ENCODE measurements at places on chromosomes 1 and 21.

GRCh38 chr1:113905435-113905861, 322 bp downstream of the DCLRE1B start:
- peak; percentile 72 for DNase-seq

DNA sequence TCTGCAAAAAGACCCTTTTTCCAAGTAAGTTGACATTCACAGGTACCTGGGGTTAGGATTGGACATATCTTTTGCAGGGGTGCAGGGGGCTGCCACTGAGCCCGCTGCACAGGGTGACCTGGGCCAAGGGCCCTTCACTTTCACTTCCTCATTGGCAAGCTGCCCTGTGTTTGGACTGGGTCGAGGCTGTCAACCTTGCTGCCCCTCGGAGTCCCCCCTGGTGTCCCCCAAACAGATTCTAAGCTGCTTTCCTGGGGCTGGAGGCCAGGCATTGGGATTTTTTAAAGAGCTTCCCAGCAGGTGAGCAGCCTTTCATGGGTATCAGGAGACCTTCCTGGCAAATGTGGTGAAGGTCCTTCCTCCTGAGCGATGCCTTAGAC, 7.9 kb upstream of the UMODL1 start:
- DNase-seq: peak; percentile 44

GRCh38 chr21:27557356-27557755, 590.5 kb upstream of the ADAMTS5 start:
- DNase-seq: no peak

DNA sequence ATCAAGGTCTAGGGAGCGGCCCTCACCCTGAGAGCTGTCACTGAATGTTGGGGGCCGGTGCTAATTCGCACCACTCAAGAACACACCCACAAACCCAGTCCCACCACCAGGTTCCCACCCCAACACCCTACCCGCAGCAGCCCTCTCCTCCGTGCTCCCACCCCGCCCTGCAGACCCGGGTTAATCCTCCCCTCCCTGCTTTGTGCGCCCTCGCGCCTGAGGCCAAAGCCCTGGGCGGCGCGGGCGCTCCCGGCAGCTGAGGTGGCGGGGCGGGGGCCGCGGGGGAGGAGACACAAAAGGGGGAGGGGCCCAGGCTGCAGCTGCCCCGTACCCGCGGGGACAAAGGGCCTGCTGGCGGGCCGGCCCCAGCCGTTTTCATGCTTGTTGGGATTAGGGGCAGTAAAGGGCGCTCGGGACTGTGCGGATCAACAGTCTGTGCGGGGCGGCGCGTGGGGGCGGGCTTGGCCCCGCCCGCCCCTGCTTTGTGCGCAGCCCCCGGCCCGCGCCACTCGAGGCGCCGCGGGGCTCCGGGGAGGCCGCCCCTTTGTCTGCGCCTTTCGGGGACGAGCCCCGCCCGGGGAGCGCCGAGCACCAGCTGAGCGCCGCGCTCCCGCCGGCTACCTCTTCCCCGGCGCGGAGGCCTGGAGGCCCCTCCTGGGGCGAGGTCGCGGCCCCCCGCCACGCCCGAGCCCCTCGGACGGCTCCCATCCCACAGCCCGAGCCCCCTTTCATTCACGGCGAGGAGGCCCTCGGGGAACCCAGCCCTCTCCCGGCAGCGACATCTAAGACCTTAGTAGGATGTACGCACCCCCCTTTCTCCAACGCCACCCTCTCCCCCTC, 10.9 kb downstream of the C1orf216 start:
- DNase-seq: no peak

GRCh38 chr21:45508607-45509565, 33.4 kb downstream of the SLC19A1 start:
- peak; percentile 58 for DNase-seq

GRCh38 chr1:14625996-14626395, 27.5 kb downstream of the KAZN start:
- no peak for DNase-seq
